ENCODE measurements at places on chromosomes 3 and 15. TPM values are rescaled to one million over a fixed set of nuclear protein-coding genes. Genes with fewer than 3 reads are reported as not detected.

ADAMTS17 gene
- polyA plus RNA-seq: 2.2 TPM

- DNase-seq: no peak
Observed at GRCh38 chr15:57611123-57611522, 19.4 kb downstream of the MYZAP start.

- DNase-seq: peak; percentile 47
Observed at GRCh38 chr3:100941041-100941440, 52.2 kb downstream of the ABI3BP start.

GRCh38 chr3:95718168-95718567 lies 1096.2 kb upstream of the EPHA6 start:
- no peak for DNase-seq

ZKSCAN7 gene
- polyA plus RNA-seq: 4.9 TPM

FANCI gene
- 3.0 TPM for polyA plus RNA-seq

DNA sequence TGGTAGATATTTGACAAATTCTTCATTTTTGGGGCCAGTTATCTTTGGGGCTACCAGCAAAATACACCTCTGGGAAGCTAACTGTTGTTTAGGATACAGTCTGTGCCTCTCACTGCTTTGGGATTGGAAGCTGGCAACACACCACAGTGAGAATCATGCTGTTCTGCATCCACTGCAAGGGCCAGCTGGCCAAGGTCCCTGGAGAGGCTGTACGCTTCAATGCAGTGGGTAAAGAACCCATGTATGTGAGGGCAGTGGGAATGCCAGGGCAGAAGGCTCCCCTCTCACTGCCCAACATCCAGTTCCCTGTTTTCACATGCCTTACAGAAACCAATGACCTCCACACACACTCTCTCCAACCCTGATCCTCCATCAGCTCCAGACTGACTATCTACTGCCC lies 20.1 kb downstream of the ZDHHC3 start:
- DNase-seq: no peak

FBN1 gene
- polyA plus RNA-seq: 159 TPM

DNA sequence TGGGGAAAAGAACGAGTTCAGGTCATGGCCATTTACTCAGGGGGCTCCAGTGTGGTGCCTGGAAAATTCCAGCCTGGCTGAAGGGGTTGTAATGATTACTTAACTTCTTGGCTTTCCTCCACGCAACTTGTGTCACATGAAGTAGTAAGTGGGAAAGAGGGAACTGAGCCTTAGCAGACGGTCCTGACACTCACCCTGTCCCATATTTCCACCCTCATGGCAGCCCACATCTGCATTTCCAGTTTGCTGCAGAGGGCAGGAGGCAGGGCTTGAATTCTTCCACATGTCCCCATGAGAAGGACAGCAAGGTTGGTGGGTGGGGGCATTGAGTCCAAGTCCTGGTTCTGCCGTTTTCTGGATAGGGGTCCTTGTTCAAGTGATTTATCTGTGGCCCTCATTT lies 7.8 kb upstream of the CAMP start:
- peak; percentile 72 for DNase-seq

DNA sequence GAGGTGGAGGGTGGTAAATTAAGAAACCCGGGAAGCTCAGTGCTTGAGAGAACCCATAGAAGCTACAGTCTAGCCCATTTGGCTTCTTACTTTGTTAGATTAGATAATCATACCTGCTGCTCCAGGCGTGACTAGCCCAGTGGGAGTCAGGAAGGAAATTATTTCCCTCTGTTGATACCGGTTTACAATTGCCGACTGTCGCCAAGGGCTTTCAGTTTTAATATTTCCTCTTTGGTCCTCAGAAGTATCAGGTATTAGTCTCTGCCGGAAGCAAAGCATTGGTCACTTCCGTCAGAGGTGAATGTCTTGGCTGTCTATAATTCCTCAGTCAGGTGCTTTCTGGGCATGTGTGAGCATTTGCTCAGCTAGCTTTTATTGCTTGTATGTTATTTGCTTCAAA lies 75.2 kb downstream of the LPP start:
- no peak for DNase-seq

PGBD4 gene
- polyA plus RNA-seq: 0.46 TPM
